ENCODE measurements at places on chromosomes 5 and 9. TPM values are rescaled to one million over a fixed set of nuclear protein-coding genes. Genes with fewer than 3 reads are reported as not detected.

Gene LECT2
- not detected for total RNA-seq

Gene IFNA2
- not detected for total RNA-seq

Gene DDX4
- not detected for total RNA-seq

Gene PCDHGB5
- 2.2 TPM for total RNA-seq

Gene OR1B1
- total RNA-seq = not detected

Gene CCDC171
- 0.50 TPM for total RNA-seq

Gene LRRC26
- 2.2 TPM for total RNA-seq

Gene ZDHHC21
- 1.8 TPM for total RNA-seq

Gene TMEM252
- not detected for total RNA-seq

Gene S1PR3
- total RNA-seq = 41.2 TPM

Gene PCA3
- total RNA-seq = not detected

Gene NKD2
- 18.5 TPM for total RNA-seq

Gene BDP1
- total RNA-seq = 10.6 TPM

Gene C5orf58
- not detected for total RNA-seq

Gene RASEF
- total RNA-seq = 9.2 TPM

Gene THBS4
- total RNA-seq = not detected

Gene GDA
- 1.2 TPM for total RNA-seq

Gene ZNF608
- total RNA-seq = 0.61 TPM

Gene INSL4
- 17.0 TPM for total RNA-seq

Gene FOXD4
- total RNA-seq = 0.82 TPM

Gene ANKDD1B
- 0.09 TPM for total RNA-seq

Gene TEX48
- total RNA-seq = not detected

Gene TMC1
- not detected for total RNA-seq

Gene C8G
- total RNA-seq = 1.3 TPM

Gene STPG3
- total RNA-seq = not detected

Gene CDKN2A
- total RNA-seq = not detected

Gene CCDC69
- total RNA-seq = 1.7 TPM

Gene ANGPTL2
- not detected for total RNA-seq

Gene FBLL1
- total RNA-seq = not detected

Gene PCDHA11
- 0.22 TPM for total RNA-seq

Gene RANBP3L
- total RNA-seq = not detected

Gene MAMDC2
- 0.29 TPM for total RNA-seq

Gene TMEM8B
- 3.7 TPM for total RNA-seq

Gene KCTD16
- 0.05 TPM for total RNA-seq

Gene PCDHGA7
- 1.0 TPM for total RNA-seq
